ENCODE measurements at places on chromosomes 2 and 18. TPM values are rescaled to one million over a fixed set of nuclear protein-coding genes. Genes with fewer than 3 reads are reported as not detected.
A peak's percentile ranks its signal among the peaks of the same experiment; 100 is the strongest.

GRCh38 chr2:28717339-28717758, 34.3 kb upstream of the PPP1CB start:
- DNase-seq = peak; percentile 77

TBR1 gene
- not detected for total RNA-seq

- no peak for DNase-seq
These were observed 237.3 kb upstream of the THUMPD2 start for GRCh38 chr2:40016151-40016885.

DNA sequence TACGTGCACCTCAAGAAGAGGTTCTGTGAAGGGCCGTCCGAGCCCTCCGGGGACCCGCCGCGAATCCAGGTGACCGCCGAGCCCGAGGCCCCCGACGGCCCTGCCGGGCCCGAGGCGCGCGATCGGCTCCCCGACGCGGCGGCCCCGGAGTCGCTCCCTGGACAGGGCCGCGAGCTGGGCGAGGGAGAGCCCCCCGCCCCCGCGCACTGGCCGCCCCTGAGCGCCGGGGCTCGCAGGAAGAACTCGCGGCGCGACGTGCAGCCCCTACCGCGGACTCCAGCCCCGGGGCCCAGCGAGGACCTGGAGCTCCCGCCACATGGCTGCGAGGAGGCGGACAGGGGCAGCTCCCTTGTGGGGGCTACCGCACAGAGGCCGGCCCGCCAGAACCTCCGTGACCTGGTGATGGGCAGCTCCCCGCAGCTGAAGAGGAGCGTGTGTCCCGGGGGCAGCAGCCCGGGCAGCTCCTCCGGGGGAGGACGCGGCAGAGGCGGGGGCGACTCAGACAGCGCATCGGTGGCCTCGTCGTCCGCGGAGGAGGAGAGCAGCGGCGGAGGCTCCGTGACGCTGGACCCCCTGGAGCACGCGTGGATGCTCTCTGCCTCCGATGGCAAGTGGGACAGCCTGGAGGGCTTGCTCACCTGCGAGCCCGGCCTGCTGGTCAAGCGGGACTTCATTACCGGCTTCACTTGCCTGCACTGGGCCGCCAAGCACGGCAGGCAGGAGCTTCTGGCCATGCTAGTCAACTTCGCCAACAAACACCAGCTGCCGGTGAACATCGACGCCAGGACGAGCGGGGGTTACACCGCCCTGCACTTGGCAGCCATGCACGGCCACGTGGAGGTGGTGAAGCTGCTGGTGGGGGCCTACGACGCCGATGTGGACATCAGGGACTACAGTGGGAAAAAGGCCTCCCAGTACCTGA, 812 bp downstream of the SOWAHC start:
- DNase-seq = peak; percentile 71

FSHR gene
- not detected for total RNA-seq

- DNase-seq = no peak
These were observed 10.2 kb downstream of the ZNF516 start for GRCh38 chr18:76484749-76485387.

DNA sequence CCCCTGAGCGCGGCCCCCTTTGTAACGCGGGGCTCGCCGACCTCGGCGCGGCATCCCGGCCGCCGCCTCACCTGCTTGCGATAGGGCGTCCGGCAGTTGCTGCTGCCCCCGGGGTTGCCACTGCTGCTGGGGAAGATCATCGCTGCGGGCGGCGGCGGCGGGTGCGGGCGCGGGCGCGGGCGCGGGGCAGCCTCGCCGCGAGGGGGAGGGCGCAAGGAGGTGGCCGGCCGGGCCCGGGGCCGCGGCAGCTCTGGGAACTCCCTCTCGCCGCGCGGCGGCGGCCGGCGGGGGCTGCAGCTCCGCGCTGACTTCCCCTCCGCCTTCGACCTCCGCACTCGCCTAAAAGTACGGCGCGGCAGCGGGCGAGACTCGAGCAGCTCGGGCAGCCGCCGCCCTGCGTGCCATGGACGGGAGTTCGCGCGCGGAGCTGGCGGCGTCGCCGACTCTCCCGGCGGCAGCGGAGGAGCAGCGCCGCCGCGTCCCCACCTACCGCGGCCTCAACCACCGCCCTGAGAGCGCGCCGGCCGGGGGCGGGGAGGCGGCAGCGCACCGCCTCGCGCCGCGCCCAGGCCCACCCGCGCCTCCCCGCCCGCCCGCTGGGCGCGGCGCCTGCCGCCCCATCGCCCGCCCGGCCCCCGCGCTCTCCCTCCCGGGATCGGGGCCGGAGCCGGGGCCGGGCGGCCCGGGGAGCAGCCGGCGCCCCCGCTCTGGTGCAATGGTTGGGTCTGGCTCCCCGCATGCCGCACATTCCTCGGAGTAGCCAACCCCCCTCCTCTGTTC, 86.0 kb downstream of the RBMS1 start:
- DNase-seq = peak; percentile 87

DNA sequence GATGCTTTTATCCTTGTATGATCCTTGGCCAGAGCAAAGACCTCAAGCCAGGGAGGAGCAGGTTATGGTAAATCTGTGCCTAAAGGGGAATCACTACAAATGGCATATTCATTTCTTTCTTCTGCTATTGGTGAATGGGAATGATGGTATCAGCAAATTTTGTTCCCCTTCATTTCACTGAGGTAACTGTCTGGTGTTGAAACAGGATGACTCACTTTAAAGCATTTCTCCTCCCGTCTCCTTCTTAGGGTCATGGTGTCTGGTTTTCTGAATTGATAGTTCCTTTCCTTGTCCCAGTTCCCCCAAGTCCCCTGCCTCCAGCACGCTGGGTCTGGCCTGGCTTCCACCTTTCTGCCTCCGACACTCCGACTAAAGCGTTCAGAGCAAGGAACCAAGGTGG, 109.2 kb downstream of the MREG start:
- DNase-seq = no peak

HOXD9 gene
- total RNA-seq = 14.6 TPM

DNA sequence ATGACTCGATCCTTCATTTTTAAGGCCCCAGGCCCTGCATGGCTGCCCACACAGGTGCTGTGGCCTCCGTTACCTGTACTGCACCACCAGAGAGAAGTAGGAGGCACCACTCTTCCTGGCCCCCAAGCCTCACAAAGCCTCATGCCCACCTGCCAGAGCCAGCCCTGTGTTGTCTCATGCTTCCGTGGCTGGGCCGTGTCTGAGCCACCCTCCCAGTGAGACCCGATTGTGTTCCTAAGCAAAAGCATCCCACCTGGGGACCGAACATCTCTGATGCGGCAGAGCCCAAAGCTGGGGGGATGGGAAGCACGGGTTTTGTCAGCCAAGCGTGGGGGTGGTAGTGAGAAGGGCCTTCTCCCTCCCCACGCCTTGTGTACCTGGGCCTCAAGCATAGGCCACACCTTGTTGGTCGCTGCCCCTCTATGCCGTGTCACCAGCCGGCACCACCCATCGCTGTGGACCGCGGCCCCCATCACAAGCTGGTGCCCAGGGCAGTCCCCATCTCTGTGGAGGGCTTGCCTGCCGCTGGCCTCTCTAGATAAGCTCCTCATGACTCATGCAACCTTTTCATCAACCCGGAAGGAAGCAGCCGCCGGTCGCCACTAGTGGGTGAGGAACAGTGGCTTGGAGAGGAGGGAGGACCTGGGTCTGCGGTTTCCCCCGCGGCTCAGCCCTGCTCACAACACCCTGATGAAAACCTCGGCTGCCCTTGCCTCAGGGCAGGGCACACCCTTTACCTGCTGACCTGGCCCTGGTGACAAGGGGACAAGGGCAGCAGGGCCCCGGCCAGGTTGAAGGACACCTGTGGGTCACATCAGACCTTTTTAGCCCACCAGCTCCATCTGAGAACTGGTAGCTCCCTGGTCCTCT, 2.7 kb upstream of the RNPEPL1 start:
- peak; percentile 83 for DNase-seq

- DNase-seq = no peak
These were observed 85.3 kb downstream of the ZEB2 start for GRCh38 chr2:144434425-144435222.

- DNase-seq = peak; percentile 68
These were observed 7.9 kb downstream of the DES start for GRCh38 chr2:219426068-219426443.

EMILIN1 gene
- total RNA-seq = 350 TPM

- DNase-seq = no peak
These were observed 175.9 kb upstream of the NXPH2 start for GRCh38 chr2:138956116-138956515.
